ENCODE measurements at places on chromosomes 7 and 10. TPM values are rescaled to one million over a fixed set of nuclear protein-coding genes. Genes with fewer than 3 reads are reported as not detected.

DNA sequence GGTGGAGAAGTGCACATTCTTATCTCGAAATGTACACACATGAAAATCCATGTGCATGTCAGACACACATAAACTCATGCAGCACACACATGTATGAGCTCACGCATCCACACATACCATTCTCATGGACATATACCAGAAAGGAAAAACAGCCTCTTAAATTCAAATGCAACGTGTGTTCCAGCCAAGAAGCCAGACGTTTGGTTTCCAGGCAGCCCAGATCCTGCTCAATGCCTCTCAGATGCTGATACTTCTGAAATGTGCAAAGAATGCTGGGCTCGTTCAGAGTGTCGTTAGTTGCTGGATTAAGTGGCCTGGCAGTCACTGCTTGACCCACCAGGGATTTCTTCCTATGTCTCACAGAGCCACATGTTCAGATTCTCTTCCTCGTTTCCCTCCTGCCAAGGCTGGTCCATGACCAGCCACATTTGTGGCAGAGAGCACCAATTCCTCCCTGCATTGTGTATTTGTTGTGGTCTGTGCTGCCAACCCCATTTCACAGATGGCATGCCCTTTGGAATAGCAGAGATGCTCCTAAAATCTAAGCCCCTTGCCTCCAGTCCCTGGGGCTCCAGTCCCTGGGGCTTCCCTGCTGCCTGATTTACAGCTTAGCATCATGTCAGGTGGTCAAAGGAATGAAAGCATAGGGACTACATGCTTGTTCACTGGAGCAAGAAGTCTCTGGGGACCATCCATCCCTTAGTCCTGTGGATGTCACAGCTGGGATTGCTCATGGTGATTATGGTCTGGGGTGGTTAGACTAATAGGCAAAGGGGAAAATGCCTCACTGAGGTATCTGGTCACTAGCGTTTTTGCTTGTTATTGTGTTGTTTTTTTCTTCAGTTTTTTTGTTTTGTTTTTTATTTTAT is 426.6 kb downstream of the PLXNA4 start:
- no peaks in the 10 kb centered on the region for H3K36me3 ChIP-seq
- H3K4me3 ChIP-seq, result no peak overlapping the region
- no peak for DNase-seq
- H3K27me3 ChIP-seq, result no peaks in the 10 kb centered on the region
- H3K27ac ChIP-seq, result no peak overlapping the region

DNA sequence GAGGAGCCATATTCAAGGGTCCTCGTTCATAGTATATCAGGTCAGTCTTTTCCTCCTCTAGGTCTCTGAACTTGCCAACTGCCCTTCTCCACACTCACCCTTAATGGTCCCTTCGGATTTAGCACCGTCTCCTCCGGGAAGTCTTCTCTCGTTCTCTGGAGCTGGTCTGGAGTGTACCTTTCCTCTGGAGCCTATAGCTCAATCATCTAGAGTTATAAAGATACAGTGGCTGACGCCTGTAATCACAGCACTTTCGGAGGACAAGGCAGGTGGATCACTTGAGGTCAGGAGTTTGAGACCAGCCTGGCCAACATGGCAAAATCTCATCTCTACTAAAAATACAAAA is 4.4 kb upstream of the SCD start:
- no peak for DNase-seq
- no peaks in the 10 kb centered on the region for H3K27me3 ChIP-seq
- H3K4me1 ChIP-seq, result peaks cover 4% of the 10 kb centered on the region

DNA sequence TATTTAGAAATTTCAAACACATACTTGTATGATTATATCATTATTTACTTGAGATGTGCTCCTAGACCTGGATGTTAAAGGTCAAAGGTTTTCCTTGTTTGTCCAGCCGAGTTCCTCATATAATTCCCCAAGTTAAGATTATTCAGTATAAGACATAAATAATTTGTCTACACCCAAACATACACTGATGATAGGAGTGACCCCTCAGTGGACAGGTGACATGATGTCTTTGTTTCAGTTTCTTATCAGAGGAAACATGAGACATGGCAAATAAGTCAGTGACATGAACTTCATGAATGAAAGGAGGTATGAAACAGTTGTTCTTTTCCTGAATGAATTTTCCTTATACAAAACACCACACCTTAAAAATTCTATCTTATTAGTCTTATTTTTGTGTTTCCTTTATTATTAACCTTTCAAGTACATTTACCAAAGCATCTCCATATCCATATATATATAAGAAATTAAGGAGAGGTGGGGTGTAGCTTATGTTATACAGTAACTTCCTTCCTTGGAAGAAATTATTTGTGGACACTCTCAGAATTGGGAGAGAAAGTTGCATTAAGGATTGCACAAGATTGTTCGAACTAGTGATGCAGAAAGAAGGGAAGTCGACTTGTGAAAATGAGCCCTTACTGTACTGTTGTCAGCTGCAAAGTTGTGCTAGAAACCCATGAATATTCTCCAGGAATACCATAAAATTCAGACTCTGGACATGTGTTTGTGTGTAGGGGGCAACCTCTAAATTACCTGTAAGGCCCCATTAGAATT is 60.5 kb downstream of the POM121L12 start:
- no peak for DNase-seq
- no peaks in the 10 kb centered on the region for H3K4me1 ChIP-seq
- H3K36me3 ChIP-seq, result no peaks in the 10 kb centered on the region
- H3K27me3 ChIP-seq, result no peaks in the 10 kb centered on the region
- no peak overlapping the region for H3K27ac ChIP-seq

GRCh38 chr10:5447611-5448071 is 35.3 kb downstream of the NET1 start:
- peak overlapping the region; percentile 95 for H3K4me3 ChIP-seq
- H3K36me3 ChIP-seq, result peaks cover 2% of the 10 kb centered on the region
- H3K27me3 ChIP-seq, result no peaks in the 10 kb centered on the region
- peak overlapping the region; percentile 15 for H3K27ac ChIP-seq

DNA sequence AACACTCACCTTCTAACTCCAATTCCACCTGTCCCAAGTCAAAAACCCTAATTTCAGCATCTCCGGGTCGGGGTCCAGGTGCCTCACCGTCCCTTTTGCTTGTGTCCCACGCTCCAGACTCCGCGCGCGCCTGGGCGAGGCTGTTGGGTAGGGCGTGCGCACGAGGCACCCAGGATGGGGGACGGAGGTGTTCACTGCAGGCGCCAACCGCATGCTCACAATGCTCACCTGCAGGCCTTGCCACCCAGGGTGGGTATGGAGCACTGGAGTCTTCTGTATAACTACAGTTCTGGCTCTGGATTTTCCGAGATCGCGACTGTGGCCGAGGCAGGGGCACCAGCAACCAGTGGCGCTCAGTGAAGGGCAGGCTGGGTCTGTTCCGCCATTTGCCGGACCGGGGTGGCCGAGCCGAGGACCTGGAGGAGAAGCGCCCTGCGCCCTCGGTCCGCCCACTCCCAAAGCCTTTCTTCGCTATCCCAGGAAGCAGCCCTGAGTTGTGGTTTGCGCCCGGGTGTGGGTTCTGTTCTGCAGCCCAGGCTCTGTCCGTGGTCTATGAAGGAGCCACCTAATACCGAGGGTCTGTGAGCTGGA is 8.7 kb downstream of the FAM200A start:
- H3K4me1 ChIP-seq, result no peaks in the 10 kb centered on the region
- no peaks in the 10 kb centered on the region for H3K27me3 ChIP-seq
- H3K27ac ChIP-seq, result no peak overlapping the region
- DNase-seq, result no peak
- H3K36me3 ChIP-seq, result peaks cover 4% of the 10 kb centered on the region

DNA sequence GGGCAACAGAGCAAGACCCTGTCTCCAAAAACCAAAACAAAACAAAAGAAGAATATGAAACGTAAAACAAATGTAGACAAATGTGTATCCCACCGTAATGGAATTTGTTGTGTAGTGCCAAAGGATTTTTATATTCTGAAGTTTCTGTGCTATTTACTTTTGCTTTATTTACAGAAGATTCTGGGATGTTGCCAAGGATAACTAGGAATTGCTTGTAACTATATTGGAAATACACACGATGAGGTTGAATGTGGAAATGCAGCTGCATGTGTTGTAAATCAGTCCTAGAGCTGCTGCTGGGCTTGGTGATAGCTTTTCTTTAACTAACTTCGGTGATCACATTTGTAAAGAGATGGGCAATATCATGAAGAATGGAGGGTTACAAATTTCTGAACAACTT is 39.5 kb downstream of the GALNT17 start:
- DNase-seq, result no peak
- no peaks in the 10 kb centered on the region for H3K4me1 ChIP-seq
- H3K27me3 ChIP-seq, result no peaks in the 10 kb centered on the region

- H3K27ac ChIP-seq, result no peak overlapping the region
- no peaks in the 10 kb centered on the region for H3K27me3 ChIP-seq
Observed at GRCh38 chr7:47337531-47337930, 244.4 kb downstream of the TNS3 start.

- peak; percentile 91 for DNase-seq
- H3K27ac ChIP-seq, result peak overlapping the region; percentile 84
- H3K36me3 ChIP-seq, result no peaks in the 10 kb centered on the region
- no peak overlapping the region for H3K4me3 ChIP-seq
Observed at GRCh38 chr7:78020136-78020873, 221.7 kb downstream of the PHTF2 start.

DNA sequence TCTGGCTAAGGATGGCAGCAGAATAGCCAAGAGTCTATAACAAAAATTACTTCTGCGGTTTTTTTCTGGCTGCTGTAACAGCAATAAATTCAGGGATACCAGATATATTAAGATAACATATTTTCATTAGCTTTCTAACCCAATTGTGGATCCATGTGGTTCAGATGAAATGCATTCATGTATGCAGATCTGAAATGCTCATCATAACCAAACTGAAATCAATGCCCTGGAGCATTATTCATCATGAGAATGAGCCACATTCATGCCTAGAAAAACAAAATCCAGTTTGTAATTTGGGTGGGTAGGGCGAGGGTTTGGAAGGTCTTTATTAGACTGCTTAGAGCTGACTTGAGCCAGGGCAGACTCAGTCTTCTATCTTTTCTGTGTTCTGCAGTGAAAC is 69.8 kb upstream of the SEMA3A start:
- H3K36me3 ChIP-seq, result no peaks in the 10 kb centered on the region
- no peaks in the 10 kb centered on the region for H3K27me3 ChIP-seq
- peaks cover 2% of the 10 kb centered on the region for H3K4me1 ChIP-seq
- no peak overlapping the region for H3K4me3 ChIP-seq
- no peak for DNase-seq

GPR15LG gene
- polyA plus RNA-seq, result not detected
